ENCODE measurements at places on chromosomes 5 and 9.
A peak's percentile ranks its signal among the peaks of the same experiment; 100 is the strongest.

DNA sequence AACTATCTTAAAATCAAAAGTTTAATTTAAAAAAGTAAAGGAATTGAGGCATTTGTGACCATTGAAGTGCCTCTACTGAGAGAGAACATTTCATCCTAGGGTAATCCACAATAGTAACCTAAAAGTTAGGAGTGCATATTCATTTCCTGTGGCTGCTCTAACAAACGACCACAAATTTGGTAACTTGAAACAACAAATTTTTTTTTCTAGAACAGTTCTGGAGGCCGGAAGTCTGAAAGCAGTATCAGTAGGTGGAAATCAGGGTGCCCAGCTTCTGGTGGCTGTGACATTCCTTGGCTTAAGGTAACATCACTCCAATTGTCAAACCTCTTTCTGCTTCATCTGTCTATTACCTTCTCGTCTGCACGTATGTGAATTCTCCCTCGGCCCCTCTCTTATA lies 67.1 kb upstream of the SSBP2 start:
- DNase-seq, result peak; percentile 29

- no peak for DNase-seq
Observed at GRCh38 chr9:72041775-72042194, 18.6 kb downstream of the C9orf57 start.

GRCh38 chr5:163172540-163173338 lies 264.7 kb upstream of the CCNG1 start:
- DNase-seq, result no peak

GRCh38 chr9:90086101-90086511 lies 481.3 kb downstream of the GADD45G start:
- DNase-seq, result no peak

GRCh38 chr5:128052780-128053179 lies 30.8 kb upstream of the SLC12A2 start:
- DNase-seq, result no peak

GRCh38 chr5:88244686-88245085 lies 24.0 kb downstream of the TMEM161B start:
- no peak for DNase-seq

- DNase-seq, result no peak
Observed at GRCh38 chr5:751496-751895, 33.0 kb downstream of the ZDHHC11B start.
